Thoracic aorta (tissue), 2 donors: ENCODE measurements at places on chromosomes 3 and 15. TPM values are rescaled to one million over a fixed set of nuclear protein-coding genes. Genes with fewer than 3 reads are reported as not detected.

The CSTA gene
- 12.3 TPM for total RNA-seq

The LMAN1L gene
- total RNA-seq: not detected

The AGTR1 gene
- 3.8 TPM for total RNA-seq

The KAT2B gene
- 72.8 TPM for total RNA-seq

The SLC22A14 gene
- total RNA-seq: 0.41 TPM

The PRICKLE2 gene
- 42.3 TPM for total RNA-seq

The AMIGO3 gene
- 5.8 TPM for total RNA-seq

The NOX5 gene
- 0.92 TPM for total RNA-seq

The FAM174B gene
- 10.0 TPM for total RNA-seq

- no peak overlapping the region for H3K4me3 ChIP-seq
- H3K36me3 ChIP-seq: no peaks in the 10 kb centered on the region
- H3K27me3 ChIP-seq: no peaks in the 10 kb centered on the region
- H3K4me1 ChIP-seq: peaks cover 4% of the 10 kb centered on the region
- no peak for DNase-seq
Observed at GRCh38 chr15:75725719-75726607, 13.3 kb upstream of the CSPG4 start.

- peaks cover 21% of the 10 kb centered on the region for H3K4me1 ChIP-seq
- no peak overlapping the region for H3K4me3 ChIP-seq
- no peaks in the 10 kb centered on the region for H3K36me3 ChIP-seq
Observed at GRCh38 chr15:77414789-77415442, 5.0 kb downstream of the PEAK1 start.

DNA sequence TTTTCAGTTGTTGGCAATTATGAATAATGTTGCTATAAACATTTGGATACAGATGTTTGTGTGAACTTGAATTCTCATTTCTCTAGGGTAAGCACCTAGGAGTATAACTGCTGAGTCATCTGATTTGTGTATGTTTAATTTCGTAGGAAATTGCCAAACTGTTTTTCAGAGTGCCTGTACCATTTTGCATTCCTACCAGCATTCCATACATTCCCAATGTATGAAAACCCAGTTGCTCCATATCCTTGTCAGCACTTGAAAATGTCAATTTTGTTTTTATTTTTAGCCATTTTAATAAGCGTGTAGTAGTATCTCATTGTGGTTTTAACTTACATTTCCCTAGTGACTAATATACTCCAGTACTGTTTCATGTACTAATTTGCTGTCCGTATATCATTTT is 98.5 kb upstream of the TSC22D2 start:
- no peaks in the 10 kb centered on the region for H3K27me3 ChIP-seq
- no peaks in the 10 kb centered on the region for H3K36me3 ChIP-seq
- no peaks in the 10 kb centered on the region for H3K4me1 ChIP-seq
- DNase-seq: no peak
- no peak overlapping the region for H3K27ac ChIP-seq
- no peak overlapping the region for H3K4me3 ChIP-seq

GRCh38 chr3:195385526-195385925 is 57.3 kb downstream of the ACAP2 start:
- H3K4me1 ChIP-seq: no peaks in the 10 kb centered on the region
- no peak overlapping the region for H3K27ac ChIP-seq
- peaks cover 5% of the 10 kb centered on the region for H3K36me3 ChIP-seq
- no peak overlapping the region for H3K4me3 ChIP-seq

DNA sequence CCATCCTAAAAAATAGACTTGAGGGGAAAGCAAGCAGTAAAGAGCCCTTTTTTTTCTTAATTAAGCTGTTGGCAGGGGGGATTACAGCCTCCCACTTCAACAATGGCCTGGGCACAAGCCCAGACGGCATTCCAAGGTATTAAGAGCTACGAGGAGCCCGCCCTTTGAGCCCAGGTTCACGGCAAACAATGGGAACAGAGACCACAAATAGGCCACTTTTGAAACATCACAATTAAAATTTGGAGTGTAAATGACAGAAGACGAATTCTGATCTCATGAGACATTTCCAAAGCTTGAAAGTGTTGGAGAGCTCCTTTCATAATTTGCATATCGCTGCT is 8.9 kb downstream of the CHSY1 start:
- no peak overlapping the region for H3K4me3 ChIP-seq
- peaks cover 93% of the 10 kb centered on the region for H3K4me1 ChIP-seq
- no peak for DNase-seq
- no peaks in the 10 kb centered on the region for H3K27me3 ChIP-seq
- H3K36me3 ChIP-seq: no peaks in the 10 kb centered on the region

GRCh38 chr3:8371085-8371551 is 130.5 kb upstream of the LMCD1 start:
- no peak for DNase-seq
- no peak overlapping the region for H3K4me3 ChIP-seq
- peaks cover 26% of the 10 kb centered on the region for H3K4me1 ChIP-seq
- H3K27me3 ChIP-seq: no peaks in the 10 kb centered on the region

GRCh38 chr3:46838301-46838700 is 24.9 kb downstream of the MYL3 start:
- H3K4me1 ChIP-seq: no peaks in the 10 kb centered on the region
- no peaks in the 10 kb centered on the region for H3K27me3 ChIP-seq
- no peaks in the 10 kb centered on the region for H3K36me3 ChIP-seq
- no peak overlapping the region for H3K27ac ChIP-seq

- peak overlapping the region; percentile 96 for H3K4me3 ChIP-seq
- no peaks in the 10 kb centered on the region for H3K36me3 ChIP-seq
- H3K27ac ChIP-seq: peak overlapping the region; percentile 91
- no peak for DNase-seq
- peaks cover 24% of the 10 kb centered on the region for H3K4me1 ChIP-seq
- H3K27me3 ChIP-seq: no peaks in the 10 kb centered on the region
Observed at GRCh38 chr15:75454471-75455378, 3.2 kb upstream of the SIN3A start.

DNA sequence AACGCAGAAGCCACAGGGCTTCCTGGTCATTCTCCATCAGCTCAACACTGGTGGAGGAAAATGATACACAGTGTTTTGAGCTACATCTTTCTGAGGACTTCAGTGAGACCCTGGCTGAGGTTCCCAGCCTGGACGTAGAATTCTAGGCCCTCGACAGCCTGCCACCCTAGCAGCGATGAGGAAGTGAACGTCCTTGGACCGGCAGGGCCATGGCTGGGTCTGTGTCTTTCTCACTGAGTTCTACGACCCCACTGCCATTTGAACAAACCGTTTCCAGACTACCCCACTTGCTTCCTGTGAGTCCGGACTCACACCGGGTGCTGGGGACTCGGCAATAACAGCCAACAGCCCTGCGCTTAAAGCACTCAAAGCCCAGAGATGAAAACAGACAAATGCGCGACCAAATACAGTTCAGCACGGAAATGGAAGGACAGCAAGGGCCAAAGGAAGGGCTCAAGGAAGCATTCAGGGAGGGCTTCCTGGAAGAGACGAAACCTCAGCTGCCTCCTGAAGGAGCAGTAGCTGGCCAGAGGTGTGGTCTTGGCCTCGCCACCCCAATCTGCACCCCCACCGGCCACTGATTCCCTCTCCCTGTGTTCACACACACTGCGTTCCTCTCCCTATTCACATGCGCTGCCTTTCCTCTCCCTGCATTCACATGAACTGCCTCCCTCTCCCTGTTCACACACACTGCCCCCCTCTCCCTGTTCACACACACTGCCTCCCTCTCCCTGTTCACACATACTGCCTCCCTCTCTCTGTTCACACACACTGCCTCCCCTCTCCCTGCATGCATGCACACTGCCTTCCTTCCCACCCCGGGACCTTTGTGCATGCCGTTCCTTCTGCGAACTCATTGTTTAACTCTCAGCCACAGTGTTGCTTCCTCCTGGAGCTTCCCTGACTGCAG is 136.3 kb upstream of the PRR20G start:
- H3K27me3 ChIP-seq: no peaks in the 10 kb centered on the region
- no peak overlapping the region for H3K27ac ChIP-seq
- H3K36me3 ChIP-seq: no peaks in the 10 kb centered on the region
- DNase-seq: no peak
- H3K4me1 ChIP-seq: no peaks in the 10 kb centered on the region

DNA sequence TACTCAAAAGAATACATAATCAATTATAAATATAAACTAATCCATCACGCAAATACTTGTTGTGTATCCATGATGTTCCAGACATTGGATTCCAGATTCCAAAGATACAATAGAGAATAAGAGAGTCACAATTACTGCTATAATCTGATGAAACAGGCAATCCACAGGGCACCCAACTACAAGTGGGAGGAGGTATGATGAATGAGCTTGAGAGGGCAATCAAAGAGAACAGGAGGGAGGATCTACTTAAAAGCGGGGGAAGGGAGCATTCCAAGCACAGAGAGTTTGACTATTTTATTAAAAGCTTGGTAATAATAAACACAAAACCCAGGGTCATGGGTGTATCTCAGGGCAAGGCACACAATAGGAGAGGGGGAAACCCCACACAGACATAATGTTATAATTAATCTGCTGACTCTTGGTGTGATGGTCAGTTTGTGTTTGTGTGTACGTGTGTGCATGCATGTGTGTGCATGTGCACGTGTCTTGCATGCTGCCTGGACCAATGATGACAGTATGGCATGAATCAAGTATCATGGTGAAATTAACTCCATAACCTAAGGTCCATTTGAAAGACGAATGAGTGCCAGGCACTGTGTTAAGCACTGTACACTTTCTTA is 325.4 kb upstream of the WNT5A start:
- no peaks in the 10 kb centered on the region for H3K4me1 ChIP-seq
- no peak overlapping the region for H3K27ac ChIP-seq
- H3K36me3 ChIP-seq: no peaks in the 10 kb centered on the region
- H3K27me3 ChIP-seq: no peaks in the 10 kb centered on the region

DNA sequence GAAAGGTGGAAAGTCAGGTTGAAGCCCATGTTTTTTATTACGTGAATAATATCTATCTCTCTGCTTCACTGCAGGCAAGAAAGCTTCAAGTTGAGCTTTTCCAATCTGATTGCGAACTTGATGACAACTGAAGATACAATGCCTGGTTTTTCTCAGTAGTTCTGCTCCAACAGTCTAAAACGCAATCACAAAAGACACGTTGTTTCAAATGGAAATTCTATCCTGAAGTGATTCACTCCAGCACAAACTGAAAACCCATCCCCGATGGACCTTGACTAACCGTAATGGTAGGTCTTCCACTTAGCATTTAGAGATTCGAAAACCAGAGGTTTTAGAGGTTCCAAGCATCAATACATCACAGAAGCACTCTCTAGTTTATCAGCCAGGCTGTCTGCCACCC is 10.6 kb downstream of the B4GALT4 start:
- H3K4me1 ChIP-seq: no peaks in the 10 kb centered on the region
- H3K27me3 ChIP-seq: no peaks in the 10 kb centered on the region
- H3K36me3 ChIP-seq: peaks cover 21% of the 10 kb centered on the region
- H3K27ac ChIP-seq: no peak overlapping the region
- H3K4me3 ChIP-seq: no peak overlapping the region
- no peak for DNase-seq

- no peaks in the 10 kb centered on the region for H3K4me1 ChIP-seq
- no peaks in the 10 kb centered on the region for H3K27me3 ChIP-seq
- H3K36me3 ChIP-seq: no peaks in the 10 kb centered on the region
- no peak overlapping the region for H3K27ac ChIP-seq
- H3K4me3 ChIP-seq: no peak overlapping the region
- no peak for DNase-seq
Observed at GRCh38 chr3:173599673-173600072, 202.1 kb downstream of the NLGN1 start.

DNA sequence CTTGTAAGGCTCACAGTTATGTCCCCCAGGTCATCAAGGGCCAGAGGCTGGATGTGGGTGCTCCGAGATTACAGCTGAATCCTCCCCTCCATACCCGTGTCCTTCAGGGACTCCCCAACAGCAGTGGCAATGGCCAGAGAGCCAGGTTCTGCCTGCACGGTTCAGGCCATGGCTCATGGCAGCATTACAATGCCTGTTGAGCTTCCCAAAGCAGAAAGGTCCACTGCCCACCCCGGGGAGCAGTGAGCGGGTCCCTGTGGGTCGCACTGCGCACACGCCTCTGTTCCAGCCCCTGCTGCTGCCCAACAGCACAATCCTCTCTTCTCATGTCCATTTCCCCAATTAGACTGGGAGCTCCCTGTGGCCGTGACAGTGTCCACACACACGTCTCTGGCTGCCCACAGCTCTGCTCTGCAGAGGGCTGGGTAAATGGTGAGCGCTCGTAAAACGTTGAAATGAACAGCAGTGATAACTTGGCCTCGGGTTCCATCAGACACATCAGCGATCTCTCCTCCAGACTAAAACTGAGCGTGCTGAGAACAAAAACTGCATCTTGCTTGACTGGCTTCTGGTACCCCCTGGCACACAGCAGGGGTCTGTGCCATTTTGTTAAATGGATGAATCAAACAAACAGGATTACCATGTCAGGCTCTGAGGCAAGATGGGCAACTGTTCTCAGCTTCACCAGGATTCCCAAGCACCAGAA is 80.4 kb downstream of the VGLL4 start:
- DNase-seq: no peak
- H3K27me3 ChIP-seq: no peaks in the 10 kb centered on the region
- no peak overlapping the region for H3K27ac ChIP-seq
- peaks cover 11% of the 10 kb centered on the region for H3K36me3 ChIP-seq
- H3K4me1 ChIP-seq: peaks cover 98% of the 10 kb centered on the region

DNA sequence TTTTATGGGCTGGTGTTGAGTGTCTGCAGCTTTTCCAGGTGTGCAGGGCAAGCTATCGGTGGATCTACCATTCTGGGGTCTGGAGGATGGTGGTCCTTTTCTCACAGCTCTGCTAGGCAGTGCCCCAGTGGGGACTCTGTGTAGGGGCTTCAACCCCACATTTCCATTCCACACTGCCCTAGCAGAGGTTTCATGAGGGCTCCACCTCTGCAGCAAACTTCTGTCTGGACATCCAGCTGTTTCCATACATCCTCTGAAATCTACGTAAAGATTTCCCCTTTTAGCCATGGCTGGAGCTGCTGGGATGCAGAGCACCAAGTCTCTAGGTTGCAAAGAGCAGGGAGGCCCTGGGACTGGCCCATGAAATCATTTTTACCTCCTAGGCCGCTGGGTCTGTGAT is 11.6 kb downstream of the RFX7 start:
- no peak overlapping the region for H3K27ac ChIP-seq
- no peak overlapping the region for H3K4me3 ChIP-seq
- no peaks in the 10 kb centered on the region for H3K27me3 ChIP-seq
- DNase-seq: no peak

- no peaks in the 10 kb centered on the region for H3K4me1 ChIP-seq
- no peaks in the 10 kb centered on the region for H3K27me3 ChIP-seq
- DNase-seq: no peak
- H3K4me3 ChIP-seq: no peak overlapping the region
- H3K36me3 ChIP-seq: no peaks in the 10 kb centered on the region
- H3K27ac ChIP-seq: no peak overlapping the region
Observed at GRCh38 chr15:67857220-67857619, 17.4 kb upstream of the RNU6-1 start.

DNA sequence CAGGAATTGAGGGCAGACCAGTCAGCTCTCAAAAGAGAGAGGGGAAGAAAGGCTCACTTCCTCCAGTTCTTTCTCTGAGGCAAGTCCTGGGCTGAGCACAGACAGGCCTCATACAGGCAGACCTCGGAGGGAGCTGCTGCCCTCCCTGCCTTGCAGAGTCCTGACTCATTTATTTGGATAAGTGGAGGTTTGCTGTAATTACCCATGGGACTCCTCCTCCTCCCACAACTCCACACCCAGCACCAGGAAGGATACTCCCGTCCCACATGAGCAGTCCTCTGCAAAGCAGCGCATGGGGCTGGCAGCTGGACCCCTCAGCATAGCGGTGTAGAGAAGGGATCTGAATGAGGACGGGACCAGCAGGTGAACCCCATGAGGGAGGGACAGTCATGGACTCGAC is 13.4 kb upstream of the SCN10A start:
- no peaks in the 10 kb centered on the region for H3K27me3 ChIP-seq
- H3K4me3 ChIP-seq: no peak overlapping the region
- H3K36me3 ChIP-seq: no peaks in the 10 kb centered on the region
- peaks cover 8% of the 10 kb centered on the region for H3K4me1 ChIP-seq
- H3K27ac ChIP-seq: peak overlapping the region; percentile 30
